ENCODE measurements at places on chromosomes 2 and 18.

DNA sequence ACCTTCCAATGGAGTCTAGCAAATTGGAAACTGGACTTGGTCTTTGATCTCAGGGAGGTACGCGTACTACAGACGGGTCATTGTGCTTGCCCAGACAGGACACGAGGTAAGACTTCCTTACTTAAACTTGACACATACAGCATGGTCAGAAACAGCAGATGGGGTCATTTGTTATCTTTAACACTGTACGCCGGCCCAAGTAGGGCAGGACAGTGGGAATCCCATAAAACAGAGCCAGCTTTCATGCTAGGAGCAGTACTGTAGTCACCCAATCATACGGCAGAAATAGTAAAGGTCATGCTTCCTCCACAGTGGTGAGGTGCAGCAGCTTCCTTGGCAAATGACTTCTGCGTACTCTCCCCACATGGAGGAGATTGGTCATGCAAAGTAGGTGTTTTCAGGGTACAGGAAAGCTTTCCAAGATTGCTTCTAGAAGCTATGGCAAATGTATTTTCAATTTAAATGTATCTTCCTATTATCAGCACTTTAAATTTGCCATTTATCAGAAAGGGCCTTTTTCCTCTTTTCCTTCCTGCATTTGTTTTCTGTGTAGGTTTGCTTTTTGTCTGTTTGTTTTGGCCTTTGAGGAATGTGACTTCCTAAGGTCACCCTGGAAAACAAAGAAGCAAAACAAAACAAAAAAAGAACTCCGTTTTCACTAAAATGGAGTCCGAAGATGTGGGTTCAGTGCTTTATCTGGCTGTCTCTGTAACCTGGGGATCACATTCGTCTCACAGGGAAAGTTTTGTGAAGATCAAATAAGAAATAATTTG is 74.0 kb upstream of the DSG1 start:
- no peak overlapping the region for H3K27ac ChIP-seq
- no peak overlapping the region for H3K4me3 ChIP-seq
- H3K27me3 ChIP-seq: no peaks in the 10 kb centered on the region
- H3K4me1 ChIP-seq: no peaks in the 10 kb centered on the region

- peaks cover 25% of the 10 kb centered on the region for H3K27me3 ChIP-seq
- H3K4me1 ChIP-seq: no peaks in the 10 kb centered on the region
- H3K36me3 ChIP-seq: no peaks in the 10 kb centered on the region
These were observed 14.7 kb downstream of the CAPN13 start for GRCh38 chr2:30792521-30792920.

- H3K36me3 ChIP-seq: peaks cover 2% of the 10 kb centered on the region
- no peaks in the 10 kb centered on the region for H3K27me3 ChIP-seq
- H3K27ac ChIP-seq: no peak overlapping the region
- peaks cover 16% of the 10 kb centered on the region for H3K4me1 ChIP-seq
- no peak for DNase-seq
- no peak overlapping the region for H3K4me3 ChIP-seq
These were observed 792.7 kb downstream of the RNF144A start for GRCh38 chr2:7709907-7710306.

GRCh38 chr2:207296265-207296948 is 130.7 kb upstream of the KLF7 start:
- no peaks in the 10 kb centered on the region for H3K27me3 ChIP-seq
- no peak for DNase-seq
- H3K27ac ChIP-seq: no peak overlapping the region
- H3K4me1 ChIP-seq: peaks cover 16% of the 10 kb centered on the region
- no peak overlapping the region for H3K4me3 ChIP-seq
- H3K36me3 ChIP-seq: peaks cover 15% of the 10 kb centered on the region

DNA sequence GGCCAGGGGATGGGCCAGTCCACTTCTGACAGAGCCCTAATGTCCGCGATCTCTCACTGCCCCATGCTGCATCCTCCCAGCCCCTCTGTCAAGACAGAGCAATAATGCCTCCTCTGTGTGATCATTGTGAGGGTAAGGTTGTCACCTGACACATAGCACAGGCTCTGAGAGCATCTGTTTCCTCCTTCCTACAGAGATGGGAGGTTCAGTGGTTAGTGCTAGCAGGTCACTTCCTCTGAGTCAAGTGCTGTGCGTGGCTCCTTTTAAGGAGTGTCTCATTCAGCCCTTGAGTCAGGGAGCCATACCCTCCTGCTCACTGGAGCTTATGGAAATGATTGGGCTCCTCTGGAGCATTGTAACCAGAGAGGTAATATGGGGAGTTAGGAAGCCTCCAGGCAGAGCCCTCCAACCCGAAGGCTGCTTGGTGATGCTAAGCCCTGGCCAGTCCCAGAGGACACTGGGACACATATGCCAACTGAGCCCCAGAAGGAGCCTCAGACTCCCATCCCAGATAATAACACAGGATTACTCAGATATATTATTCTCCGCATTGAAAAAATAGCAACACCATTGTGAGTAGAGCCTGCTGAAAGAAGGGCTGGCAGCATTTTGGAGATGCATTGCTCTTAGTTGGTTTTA is 189.0 kb downstream of the GALNT1 start:
- DNase-seq: no peak
- no peak overlapping the region for H3K4me3 ChIP-seq
- H3K27me3 ChIP-seq: no peaks in the 10 kb centered on the region
- H3K36me3 ChIP-seq: no peaks in the 10 kb centered on the region
- no peak overlapping the region for H3K27ac ChIP-seq
- H3K4me1 ChIP-seq: peaks cover 3% of the 10 kb centered on the region

GRCh38 chr2:169775765-169776164 is 22.9 kb upstream of the SSB start:
- no peak for DNase-seq
- H3K27ac ChIP-seq: peak overlapping the region; percentile 53
- H3K27me3 ChIP-seq: peaks cover 7% of the 10 kb centered on the region
- H3K4me1 ChIP-seq: peaks cover 7% of the 10 kb centered on the region
- no peak overlapping the region for H3K4me3 ChIP-seq

DNA sequence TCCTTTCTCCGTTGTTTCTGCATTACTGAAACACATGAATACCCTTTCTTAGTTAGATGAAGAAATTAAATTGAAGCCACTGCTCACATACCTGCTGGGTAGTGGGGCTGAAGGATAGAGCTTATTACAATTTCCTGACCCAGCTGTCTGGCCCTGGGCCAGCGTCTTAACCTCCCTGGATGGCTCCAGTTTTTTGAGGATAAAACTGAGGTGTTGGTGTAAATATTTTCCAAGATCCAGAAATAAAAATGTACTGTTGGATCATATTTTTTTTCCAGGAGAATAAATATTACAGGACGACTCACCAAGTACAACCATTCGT is 3.5 kb downstream of the RNF144A start:
- peaks cover 44% of the 10 kb centered on the region for H3K4me1 ChIP-seq
- peaks cover 2% of the 10 kb centered on the region for H3K27me3 ChIP-seq
- H3K4me3 ChIP-seq: no peak overlapping the region
- no peak for DNase-seq
- no peak overlapping the region for H3K27ac ChIP-seq

GRCh38 chr2:219567791-219568361 is 3.5 kb downstream of the OBSL1 start:
- no peaks in the 10 kb centered on the region for H3K36me3 ChIP-seq
- no peak for DNase-seq
- peaks cover 24% of the 10 kb centered on the region for H3K27me3 ChIP-seq
- H3K27ac ChIP-seq: no peak overlapping the region
- H3K4me3 ChIP-seq: no peak overlapping the region
- H3K4me1 ChIP-seq: no peaks in the 10 kb centered on the region
